CD14-positive monocyte (primary cell): ENCODE measurements at places on chromosomes 7 and 10.

- peak; percentile 65 for DNase-seq
Observed at GRCh38 chr10:29634764-29635625, at the start of gene SVIL. TSS of gene SVIL (minus strand) at chr10:29634971. CDS start at chr10:29555058, 79,913 bp downstream.

GRCh38 chr10:97590082-97590747 is 694 bp downstream of the C10orf62 start:
- DNase-seq, result no peak

DNA sequence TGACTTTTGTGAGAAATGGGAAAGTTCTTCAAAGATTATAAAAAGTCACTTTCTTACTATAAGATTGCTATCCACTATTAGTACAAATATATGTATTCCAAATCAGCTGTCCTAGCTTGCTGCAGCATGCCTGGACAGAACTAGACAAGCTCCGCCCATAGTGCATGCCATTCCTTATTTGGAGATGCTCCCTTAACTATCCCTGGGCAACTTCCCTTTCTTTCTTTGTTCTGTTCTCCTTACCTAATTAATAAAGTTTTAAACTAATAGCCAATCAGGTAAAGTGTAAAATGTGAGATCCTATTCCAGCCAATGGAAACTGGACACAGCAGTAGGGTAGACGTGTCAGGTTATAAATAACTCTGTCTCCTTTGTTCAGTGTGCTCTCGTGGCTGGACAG is 281.9 kb downstream of the CAMK1D start:
- no peak for DNase-seq

DNA sequence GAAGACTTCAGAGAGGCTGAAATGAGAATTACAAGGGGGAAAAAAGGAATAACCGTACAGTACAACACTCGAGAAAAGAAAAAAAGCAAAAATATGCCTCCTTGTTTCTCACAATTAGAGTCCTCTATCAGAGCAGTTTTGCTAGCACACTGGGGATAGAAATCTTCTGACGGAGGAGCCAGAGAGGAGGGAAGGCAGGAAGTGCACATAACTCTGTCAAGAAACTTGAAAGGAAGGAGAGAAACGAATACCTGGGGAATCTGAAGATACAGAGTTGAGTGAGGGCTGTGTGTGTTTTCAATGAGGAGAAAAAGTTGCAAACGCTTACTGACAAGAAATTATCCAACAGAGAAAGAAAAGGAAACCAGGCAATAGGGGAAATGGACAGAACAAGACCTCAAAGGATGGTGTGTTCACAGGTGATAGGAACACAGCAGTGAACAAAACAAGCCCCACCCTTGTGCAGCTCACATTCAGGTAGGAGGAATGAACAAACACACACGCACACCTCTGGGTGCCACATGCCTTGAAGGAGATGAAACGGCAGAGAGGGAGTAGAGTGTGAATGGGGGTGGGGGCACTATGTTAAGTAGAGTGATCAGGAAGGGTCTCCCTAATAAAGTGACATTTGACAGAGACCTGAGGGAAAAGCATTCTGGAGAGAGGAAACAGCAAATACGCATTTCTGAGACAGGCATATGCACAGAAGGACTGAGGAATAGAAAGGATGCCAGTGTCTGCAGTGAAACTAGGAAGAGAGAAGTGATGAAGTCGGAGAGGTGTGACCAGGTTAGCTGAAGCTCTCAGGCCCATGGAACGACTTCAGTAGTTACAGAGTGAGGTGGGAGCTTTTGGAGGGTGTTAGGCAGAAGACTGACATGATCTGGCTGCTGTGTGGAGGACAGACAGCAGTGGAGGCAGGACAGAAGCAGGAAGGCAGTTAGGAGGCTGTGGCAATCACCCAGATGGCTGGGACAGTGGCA is 46.7 kb upstream of the SPOCK2 start:
- DNase-seq, result no peak

DNA sequence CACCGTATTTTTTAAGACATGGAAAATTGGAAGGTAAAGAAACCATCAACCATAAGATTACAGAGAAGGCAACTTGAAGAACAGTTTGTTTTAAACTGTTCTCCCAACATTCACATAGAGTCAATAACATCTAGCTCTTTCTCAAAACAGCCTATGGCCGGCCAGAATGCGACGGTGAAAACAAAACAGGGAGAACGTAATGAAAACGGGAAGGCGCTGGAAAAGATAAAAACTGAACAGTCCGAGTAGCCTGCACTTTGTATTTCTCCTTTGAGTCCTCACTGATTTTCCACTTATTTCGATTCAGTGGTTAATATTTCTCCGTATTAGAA is 637 bp downstream of the MICU1 start:
- peak; percentile 3 for DNase-seq
